ENCODE measurements at places on chromosomes 1 and 21.
A peak's percentile ranks its signal among the peaks of the same experiment; 100 is the strongest.

- no peak for DNase-seq
Measured at GRCh38 chr1:83769072-83769471, 229.9 kb downstream of the TTLL7 start.

DNA sequence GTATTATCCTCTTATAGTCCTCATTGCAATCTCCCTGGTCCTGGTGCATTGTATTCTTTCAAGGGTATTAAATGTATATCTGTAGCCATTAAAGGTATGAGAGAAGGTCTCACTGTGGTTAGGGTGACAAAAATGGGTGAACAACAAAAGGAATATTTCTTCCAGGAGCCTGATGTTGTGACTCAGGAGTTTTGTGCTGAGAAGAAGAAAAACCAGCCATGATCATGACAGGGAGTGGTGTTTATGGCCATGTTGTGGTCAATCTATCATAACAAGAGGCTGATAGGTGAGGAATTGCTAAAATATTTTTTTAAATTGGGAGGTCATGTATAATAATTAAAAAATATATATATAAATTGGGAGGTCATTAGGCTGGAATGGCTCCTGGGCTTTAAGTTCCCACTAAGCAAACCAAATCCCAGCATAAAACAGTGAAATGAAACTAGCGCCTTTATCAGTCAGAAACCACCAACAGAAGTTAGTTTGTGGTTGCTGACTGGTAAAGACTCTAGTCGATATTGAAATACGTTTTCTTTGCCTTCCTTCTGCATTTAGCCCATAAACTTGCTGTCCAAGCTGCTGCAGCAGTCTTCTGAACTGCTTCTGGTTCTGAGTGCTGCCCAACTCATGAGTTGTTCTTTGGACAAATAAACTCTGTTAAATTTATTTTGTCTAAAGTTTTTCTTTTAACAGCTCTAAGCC lies 60.3 kb downstream of the TBX19 start:
- no peak for DNase-seq

DNA sequence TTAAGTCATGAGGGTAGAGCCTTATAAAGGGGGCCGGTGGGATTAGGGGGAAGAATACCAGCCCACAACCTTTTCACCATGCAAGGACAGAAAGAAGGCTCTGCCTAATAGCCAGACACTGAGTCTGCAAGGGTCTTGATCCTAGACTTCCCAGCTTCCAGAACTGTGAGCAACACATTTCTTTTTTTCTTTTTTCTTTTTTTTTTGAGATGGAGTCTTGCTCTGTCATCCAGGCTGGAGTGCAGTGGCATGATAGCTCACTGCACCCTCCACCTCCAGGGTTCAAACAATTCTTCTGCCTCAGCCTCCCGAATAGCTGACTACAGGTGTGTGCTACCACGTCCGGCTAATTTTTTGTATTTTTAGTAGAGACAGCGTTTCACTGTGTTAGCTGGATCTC lies 1.7 kb upstream of the ARL8A start:
- DNase-seq = no peak

DNA sequence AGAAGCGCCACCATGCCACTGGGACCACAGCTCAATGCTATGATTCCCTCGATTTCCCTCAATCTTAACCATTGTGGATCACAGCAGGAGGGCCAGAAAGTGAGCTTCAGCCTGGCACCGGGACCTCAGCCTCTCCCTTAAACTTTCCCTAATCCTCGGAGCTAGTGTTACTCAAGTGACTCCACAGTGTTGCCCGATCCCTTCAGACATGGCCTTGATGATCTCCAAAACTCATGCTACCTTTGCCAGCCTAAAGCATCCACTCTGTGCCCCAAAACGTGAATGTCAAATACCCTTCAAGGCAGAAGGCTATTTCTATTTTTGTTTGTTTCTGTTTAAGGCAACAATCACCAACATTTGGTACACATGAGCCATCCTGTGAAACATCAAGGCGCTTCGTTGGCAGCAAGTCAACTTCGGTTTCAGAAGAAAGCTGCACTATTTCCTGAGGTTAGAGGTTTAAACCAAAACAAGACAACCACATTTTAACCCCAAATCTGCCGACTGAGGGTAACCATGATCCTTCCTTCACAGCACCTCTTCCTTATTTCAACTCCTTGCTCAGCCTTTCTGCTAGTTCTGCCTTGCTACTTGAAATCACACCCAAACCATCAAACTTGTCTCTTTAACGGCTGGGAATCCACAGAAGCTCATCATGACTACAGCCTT lies 94.4 kb upstream of the KRTAP19-8 start:
- DNase-seq = no peak

DNA sequence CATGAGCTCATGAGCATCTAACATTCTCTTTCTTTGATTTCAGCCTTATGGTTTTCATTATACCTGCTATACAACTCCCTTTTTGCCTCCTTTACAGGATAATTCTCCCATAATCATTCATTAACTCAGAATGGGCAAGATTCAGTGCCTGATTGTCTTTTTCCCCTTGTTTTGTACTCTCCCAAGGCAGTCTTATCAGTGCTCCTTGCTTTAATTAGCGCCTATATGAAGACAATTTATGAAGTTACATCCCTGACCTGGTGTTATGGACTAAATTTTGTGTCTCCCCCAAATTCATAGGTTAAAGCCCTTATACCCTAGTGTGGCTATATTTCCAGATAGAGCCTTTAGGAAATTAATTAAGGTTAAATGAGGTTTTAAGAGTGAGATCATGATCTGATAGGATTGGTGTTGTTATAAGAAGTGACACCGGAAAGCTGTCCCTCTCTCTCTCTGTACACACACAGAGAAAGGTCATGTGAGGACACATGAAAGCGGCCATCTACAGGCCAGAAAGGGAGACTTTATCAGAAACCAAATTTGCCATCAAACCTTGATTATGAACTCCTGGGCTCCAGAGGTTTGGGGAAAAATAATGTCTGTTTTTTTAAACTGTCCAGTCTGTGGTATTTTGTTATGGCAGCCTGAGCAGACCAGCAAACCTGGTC lies 185.8 kb upstream of the CHODL start:
- DNase-seq = no peak

GRCh38 chr1:229162825-229163515 lies 107.9 kb upstream of the RAB4A start:
- DNase-seq = no peak

DNA sequence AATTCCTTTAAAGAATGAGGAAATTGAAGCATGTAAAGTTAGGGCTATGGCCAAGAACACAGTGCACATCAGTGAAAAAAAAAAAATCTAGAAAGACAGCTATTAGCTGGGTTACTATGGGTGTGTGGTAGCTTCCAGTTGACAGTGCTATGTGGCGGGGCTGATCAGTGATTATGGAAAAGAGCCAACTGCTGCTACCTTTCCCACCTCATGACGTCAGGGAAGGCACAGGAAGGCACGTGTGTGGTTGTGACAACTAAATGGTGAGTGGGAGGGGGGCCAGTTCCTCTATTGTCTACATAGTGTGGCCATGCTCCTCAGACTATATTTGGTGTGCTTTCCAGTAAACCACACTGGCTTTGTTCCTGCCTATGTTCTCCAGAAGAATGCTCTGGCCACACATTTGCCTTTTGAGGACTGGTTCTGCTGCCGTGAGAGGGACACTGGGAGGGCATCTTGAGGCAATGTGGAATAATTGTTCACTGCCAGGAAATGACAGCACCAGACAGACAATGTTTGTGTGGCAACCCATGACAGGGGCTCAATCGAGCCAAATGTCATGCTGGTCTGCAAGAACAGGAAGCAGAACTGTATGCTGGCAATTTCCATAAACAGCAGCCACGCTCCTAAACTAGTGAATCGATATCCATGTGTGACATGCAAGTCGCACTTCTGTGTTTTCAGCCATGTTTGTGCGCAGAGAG lies 3.0 kb upstream of the SDE2 start:
- DNase-seq = peak; percentile 70

- peak; percentile 52 for DNase-seq
Measured at GRCh38 chr1:115114308-115114707, 25.0 kb upstream of the TSPAN2 start.

GRCh38 chr1:203906932-203907331 lies 45.5 kb downstream of the SNRPE start:
- DNase-seq = no peak

DNA sequence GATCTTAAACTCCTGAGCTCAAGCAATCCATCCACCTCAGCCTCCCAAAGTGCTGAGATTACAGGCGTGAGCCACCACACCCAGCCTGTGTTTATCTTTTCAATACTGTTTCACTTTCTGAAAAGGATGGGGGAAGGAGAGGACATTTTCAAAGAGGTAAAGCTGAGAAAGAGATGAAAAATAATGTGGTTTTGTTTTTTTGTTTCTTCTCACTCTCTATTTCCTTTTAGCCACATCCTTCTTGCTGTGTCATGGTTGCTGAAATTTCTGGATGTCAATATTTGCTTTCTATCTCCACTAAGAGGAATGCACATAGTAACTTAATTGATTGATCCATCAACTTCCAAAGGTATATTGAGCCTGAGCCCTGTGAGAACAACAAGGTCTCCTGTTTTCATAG lies 6.4 kb upstream of the C1orf21 start:
- DNase-seq = no peak

DNA sequence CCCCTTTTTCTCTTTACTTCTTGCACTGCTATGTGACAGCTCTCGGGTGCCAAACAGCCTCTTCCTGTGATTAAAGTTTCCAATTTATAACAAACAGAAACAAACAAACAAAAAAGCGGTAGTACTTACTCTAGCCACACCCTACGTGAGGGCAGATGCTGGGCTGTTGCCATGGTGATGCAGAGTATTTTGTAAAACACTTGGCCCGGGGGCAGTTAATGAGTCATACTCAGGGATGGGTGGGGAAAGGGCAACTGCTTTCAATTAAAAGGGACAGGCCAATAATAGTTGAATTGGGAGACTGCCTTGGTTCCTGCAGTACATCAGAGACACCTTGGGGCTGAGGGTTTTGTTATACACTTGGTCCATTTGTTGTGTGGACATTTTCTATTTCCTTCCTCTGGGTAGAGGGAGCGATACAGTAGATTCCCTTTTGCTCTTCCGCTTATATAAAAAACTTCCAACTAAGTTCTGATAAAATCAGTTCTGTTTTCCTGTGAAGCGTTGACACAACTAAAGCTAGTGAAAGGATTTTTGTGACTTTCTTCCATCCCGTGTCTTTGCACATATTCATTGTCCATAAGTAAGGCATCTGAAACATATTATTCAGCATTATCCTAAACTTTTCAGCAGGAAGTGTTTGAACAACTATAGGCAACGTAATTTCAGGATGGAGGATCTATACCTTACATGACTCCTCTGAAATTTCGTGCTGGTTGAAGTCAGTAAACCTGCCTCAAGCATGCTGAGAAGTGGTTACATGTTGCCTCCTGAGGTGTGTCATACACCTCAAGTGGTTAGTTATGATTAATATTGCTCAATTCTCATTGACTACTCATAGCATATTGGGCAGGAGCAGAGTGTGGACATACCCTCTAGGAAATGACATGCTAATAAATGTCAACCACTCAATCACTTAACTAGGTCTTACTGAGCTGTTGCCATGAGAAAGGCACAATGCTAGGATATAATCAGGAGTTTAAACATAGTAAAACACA lies 36.7 kb upstream of the THEM4 start:
- DNase-seq = peak; percentile 91

- no peak for DNase-seq
Measured at GRCh38 chr1:7406641-7407543, 364.2 kb upstream of the VAMP3 start.

DNA sequence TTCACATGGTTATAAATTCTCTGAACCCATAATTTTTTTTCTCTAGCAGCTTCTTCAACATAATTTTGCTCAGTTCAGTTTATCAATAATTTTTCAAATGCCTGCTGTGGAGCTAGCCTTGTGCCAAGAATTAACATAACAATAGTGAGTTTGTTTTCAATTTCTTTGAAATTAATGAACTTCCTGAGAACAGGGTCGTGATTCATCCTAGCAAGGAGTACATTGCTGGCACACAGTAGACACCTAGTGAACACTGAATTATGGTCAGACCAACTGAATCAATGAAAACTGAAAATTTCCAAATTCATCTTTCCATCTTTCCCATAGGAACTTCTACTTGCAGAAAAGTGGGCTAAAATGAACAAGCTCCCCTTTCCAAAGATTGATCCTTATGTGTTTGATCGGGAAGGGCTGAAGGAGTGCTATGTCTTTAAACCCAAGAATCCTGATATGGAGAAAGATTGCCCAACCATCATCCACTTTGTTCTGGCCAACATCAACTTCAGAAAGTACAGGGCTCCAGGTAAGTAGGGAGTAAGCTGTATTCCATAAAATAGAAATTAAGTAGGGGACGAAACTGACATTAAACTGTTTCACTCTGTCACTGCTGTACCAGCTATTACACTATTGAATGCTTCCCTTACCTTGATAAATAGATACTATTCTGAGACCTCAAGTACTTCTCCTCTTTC lies 148.7 kb downstream of the PLA2G4A start:
- no peak for DNase-seq

- DNase-seq = no peak
Measured at GRCh38 chr1:27906759-27907158, 28.0 kb upstream of the SMPDL3B start.

DNA sequence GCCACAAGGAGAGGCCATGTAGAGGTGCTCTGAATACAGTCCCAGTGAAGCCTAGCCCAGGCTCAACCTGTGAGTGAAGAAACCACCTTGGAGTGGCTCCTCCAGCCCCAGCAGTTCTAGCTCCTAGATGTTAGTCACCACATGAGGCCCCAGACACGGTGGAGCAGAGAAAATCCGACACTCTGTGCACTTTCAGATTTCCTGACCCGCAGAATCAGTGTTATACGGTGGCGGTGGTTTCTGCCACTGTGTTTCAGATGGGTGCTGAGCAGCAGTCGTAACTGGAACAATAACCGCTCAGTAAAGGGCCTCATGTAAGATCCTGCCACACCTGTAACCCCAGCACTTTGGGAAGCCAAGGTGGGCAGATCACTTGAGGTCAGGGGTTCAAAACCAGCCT lies 36.1 kb upstream of the ZBTB8A start:
- no peak for DNase-seq

DNA sequence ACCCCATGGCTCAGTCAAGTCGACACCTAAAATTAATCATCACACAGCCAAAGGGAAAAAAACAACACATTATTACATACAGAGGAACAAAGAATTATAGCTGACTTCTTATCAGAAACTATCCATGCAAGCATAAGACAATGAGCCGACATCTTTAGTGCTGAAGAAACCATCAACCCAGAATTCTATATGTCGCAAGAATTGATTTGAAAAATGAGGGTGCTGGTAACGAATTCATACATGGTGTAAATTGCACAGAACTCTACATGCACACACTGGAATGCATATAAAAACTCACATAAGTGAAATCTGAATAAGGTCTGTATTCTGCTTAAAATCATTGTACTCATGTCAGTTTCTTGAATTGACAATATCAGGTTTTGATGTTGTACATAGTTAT lies 25.0 kb upstream of the EIF4G3 start:
- no peak for DNase-seq

- DNase-seq = no peak
Measured at GRCh38 chr1:169858467-169858866, 35.2 kb downstream of the SCYL3 start.

- peak; percentile 52 for DNase-seq
Measured at GRCh38 chr1:25572708-25573590, 29.5 kb downstream of the LDLRAP1 start.

DNA sequence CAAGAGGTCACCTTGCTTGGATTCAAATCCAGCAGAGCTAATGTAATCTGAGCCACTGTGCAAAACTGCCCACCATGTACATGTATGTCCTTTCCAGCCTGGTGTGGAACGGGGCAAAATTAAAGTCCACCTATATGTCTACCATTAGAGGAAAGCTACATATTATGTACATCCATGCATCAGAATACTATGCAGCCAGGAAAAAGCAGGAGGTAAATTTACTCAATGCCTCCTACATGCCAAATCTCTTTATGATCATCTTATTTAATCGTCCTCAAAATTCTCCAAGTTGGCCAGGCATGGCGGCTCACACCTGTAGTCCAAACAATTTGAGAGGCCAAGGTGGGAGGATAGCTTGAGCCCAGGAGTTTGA lies 6.3 kb upstream of the ZNF683 start:
- DNase-seq = no peak

Measured in right cardiac atrium (tissue), 5 donors.